ENCODE measurements at places on chromosomes 11 and 22. TPM values are rescaled to one million over a fixed set of nuclear protein-coding genes. Genes with fewer than 3 reads are reported as not detected.

The OR56A1 gene
- total RNA-seq, result 0.11 TPM

The ME3 gene
- total RNA-seq, result 90.2 TPM

The TRIM29 gene
- total RNA-seq, result 44.5 TPM

The OR8G1 gene
- not detected for total RNA-seq

The OR2AG2 gene
- 0.16 TPM for total RNA-seq

The CENPM gene
- total RNA-seq, result 11.3 TPM

The DUSP8 gene
- total RNA-seq, result 10.9 TPM

The BATF2 gene
- total RNA-seq, result 0.16 TPM

The SEPTIN5 gene
- 83.4 TPM for total RNA-seq

All from camera-type eye (tissue), 1 donor.